WERI-Rb-1 (cell line): ENCODE measurements at places on chromosomes 5 and 9.

- no peak for DNase-seq
These were observed 1.7 kb downstream of the ALG2 start for GRCh38 chr9:99220011-99220410.

DNA sequence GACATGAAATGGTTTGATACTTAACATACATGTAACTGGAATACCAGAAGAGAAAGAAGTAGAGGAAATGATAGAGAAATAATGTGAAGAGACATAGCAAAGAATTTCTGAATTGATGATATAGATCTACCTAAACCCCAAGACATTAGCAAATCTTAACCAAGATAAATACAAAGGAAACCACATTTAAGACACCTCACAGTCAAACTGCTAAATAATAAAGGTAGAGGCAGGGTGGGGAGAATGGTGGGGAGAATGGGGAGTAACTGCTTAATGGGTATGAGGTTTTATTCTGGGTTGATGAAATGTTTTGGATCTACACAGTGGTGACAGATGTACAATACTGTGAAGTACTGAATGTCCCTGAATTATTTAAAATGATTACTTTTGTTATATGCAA lies 17.5 kb downstream of the CARNMT1 start:
- no peak for DNase-seq

GRCh38 chr5:172499287-172499686 lies 45.0 kb upstream of the SH3PXD2B start:
- DNase-seq: no peak

DNA sequence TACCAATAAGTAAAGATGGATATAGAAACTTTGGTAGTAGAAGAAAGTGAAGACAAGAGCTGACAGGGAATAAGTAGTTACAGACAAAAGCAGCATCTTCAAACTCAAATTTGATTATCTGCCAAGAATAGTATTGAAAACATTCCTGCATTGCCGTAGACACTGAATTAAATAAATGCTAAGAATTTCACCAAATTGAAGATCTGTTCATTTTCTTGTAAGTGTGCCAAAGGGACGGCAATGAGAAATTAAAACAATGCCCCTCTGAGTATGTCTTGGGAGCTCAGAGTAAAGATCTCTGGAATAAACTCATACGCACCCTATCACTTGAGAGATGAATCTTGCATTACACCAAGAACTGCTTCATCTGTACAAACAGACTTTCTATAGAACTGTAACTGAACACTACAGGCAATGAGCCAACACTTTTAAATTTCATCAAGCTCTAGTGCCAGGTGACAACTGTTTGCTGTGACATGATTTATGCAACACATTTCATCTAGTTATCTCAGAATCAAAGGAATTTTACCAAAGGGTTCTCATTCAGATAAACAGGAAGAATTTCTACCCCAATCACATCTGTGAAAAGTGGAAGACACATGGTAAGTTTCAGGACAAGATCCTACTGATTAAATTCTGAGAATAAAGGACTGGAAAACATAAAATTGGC lies 66.9 kb downstream of the RFX3 start:
- no peak for DNase-seq

DNA sequence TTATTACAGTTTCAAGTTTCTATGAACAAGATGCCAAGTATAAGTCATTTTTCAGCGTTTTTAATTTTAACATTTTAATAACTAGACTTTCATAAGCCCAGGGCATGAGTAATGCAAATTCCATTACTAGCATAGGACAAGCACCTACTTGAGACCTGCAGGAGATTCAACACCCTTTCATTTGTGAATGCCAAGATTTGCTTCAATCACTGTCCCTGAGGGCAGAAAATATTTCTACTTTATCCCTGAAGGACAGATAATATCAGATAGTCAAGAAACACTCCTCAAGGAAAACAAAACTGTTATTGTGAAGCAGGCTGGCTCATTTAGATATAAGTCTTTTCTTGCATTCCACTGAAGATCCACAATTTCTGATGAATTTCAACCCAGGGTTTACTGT lies 27.7 kb upstream of the ZNF622 start:
- no peak for DNase-seq
